ENCODE measurements at places on chromosomes 4 and X.

- no peak for DNase-seq
Measured at GRCh38 chrX:69083801-69084200, 81.5 kb downstream of the PJA1 start.

GRCh38 chr4:104420766-104421165 lies 73.9 kb downstream of the CXXC4 start:
- no peak for DNase-seq

DNA sequence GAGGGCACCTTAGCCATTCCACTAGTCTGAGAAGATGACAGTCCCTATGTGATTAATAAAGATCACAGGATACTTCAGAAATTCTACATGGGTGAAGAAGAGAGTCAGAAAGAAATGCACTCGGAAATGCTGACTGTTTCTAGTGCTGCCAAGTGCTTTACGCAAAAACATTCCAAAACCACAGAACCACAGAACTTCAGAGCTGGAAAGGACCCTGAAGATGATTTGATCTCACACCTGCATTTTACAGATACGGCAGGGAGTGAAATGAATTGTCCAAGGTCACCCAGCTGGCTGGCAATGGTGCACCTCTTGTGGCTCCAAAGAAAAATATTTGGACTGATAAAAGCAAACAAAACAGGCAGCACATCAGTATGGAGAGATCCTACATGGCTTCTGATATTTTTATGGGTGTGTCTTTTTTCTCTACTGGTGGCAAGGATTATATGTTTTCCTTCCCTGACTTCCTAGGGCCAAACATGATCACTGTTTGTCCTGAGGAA lies 115.9 kb downstream of the MAML3 start:
- DNase-seq: no peak

DNA sequence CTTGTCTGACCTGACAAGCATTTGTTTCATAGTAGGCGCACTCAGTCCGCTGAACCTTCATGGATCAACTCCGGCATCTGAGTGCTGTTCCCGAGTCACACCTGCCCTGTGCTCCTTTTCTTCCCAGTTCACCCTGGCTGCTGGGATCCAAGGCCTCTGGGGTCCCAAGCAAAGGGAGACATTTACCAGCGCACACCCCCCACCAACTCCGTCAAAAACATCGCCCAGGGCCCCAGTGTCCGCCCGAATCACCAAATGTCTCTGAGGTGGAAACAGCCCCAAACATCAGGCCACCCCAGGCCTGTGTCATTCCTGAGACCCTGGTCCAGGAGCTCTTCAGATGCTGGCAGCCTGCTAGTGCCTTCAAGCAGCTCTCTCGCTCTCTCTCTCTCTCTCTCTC lies 5.1 kb downstream of the BLOC1S4 start:
- no peak for DNase-seq

Data from T-cell (primary cell).